Stimulated activated CD4-positive, alpha-beta T cell treated with anti-CD3 and anti-CD28 coated beads, Interleukin-4, amount 100 ng/mL, for 48 hours (primary cell): ENCODE measurements at places on chromosomes 5 and 9.

DNA sequence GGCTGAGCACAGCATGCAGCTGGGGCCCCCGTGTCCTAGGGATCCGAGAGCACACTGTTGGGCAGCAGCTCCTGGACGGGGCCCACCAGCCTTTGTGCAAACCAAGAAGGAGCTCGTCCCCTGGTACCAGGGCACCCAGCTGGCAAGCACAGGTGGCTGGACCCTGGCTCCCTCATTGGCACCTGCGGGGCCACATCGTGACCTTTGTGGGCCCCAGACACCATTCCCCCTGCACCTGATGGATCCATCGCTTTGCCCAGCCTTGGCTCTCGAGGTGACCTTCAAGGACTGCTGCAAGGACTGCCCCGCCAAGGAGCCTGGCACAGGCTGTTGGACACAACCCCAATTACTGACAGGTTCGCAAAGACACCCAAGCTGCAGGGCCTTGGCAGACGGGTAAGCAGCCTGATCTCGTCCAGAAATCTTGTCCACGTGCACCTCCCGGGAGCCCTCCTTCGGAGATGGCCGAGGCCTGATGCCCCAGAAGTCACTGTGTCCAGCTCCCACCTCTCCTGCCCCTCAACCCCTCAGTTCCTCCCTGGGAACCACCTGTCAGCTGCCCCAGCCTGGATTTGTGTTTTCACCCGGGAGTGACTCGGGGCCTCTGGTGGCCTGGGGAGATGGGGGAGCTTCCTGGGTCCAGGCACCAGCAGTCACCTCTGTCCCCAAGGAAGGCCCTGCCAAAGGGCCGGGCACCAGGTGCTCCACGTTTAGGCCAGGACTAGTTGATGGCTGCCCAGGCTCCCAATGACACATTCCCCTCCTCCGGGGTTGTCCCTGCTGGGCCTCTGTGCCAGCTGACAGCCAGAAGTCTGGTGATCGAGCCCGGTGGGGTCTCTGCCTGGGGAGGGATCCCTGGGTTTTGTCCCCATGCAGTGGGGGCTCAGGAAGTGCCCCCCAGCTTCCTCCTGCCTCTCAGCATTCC, 137.1 kb upstream of the PPP1R26 start:
- no peak for DNase-seq

DNA sequence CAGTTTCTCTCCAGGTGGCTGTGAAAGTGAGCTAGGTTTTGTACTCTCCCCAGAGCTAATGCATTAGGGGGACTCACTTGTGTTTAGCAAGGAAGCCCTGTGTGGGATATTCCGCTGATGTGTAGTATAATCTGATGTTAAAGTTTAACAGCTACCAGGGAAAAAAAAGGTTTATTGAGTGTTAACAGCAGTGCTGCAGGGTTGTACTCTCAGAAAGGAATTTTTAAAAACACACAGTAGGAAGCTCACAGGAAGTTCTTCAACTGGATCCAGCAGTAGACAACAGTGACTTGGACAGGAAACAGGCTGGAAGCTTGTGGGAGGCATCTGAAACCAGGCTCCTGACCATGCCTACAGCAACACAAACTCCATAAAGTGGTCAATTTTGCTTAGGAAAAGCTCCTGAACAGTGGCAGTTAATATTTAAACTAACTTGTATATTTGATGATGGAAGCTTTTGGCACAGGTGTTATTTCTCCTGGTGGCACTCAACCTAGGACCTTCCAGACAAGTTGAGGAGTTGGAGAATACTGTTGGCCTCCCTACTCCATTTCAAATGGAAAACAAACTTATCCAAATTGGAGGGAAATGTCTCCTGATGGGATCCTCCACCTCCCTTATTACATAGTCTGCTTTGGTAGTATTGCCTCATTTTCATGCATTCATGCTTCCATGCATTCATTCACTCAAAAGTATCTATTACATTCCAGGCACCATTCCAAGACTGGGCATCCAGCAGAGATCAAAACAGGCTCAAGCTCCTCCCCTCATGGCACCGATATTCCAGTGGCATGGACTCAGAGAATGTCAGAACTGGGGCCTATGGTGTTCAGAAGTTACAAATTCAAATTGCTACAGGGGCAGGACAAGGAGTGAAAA, 54.7 kb downstream of the FOXD1 start:
- no peak for DNase-seq

DNA sequence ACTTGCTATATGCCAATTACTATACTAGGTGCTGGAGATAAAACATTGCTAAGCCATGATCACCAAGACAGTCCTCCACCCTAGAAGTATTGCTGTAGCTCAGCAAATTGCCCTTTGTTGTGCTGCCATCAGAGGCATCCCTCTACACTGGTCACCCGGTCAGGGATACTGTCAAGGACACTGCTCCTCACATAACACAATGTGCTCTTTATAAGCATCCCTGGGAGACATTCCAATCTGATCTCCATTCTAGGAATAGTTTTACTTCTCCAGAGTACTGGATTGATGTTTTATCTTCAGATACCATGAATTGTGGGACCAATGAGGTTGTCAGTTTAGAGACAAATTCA, 10.4 kb upstream of the DNAJA1 start:
- DNase-seq = no peak

GRCh38 chr5:119789406-119790117, 160.2 kb downstream of the FAM170A start:
- no peak for DNase-seq

GRCh38 chr5:167731951-167732350, 559.5 kb upstream of the WWC1 start:
- DNase-seq = no peak

- DNase-seq = no peak
Observed at GRCh38 chr9:95478335-95478734, 38.4 kb downstream of the PTCH1 start.

GRCh38 chr5:130324953-130325671, 420.8 kb downstream of the CHSY3 start:
- no peak for DNase-seq

DNA sequence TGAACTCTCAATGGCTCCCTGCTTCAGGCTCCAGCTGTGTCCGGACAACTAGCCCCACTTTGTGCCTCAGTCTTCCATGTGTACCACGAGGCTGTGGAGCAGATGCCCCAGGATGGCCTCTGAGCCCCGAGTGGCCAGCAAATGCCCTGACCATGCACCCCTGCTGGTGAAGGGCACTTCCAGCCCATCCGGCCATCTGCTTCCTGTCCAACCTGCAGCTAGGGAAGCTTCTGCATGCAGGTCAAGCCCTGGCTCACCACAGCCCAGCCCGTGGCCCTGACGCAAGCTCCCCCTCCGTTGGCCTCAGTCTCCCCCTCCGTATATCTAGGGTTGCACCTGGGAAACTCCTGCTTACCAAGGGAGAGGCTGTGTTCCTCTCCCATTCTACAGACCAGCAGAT, 4.8 kb downstream of the NINJ1 start:
- no peak for DNase-seq

DNA sequence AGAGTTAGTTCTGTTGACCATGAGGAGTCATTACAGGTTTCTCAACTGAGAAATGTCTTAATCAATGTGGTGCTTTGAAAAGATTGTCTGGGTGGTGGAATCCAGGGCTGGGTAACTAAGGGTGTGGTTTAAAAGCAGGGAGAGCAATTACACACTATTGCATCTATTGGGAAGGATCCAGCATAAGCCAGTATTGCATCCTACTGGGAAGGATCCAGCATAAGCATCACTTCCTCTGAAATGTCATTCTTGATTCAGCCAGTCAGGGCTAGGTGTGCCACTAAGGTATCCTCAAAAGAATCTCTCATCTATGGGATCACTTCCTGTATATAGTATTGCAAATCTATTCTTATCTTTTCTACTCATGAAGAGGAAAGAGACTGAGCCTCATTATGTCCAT, 38.6 kb downstream of the ELOVL7 start:
- no peak for DNase-seq

DNA sequence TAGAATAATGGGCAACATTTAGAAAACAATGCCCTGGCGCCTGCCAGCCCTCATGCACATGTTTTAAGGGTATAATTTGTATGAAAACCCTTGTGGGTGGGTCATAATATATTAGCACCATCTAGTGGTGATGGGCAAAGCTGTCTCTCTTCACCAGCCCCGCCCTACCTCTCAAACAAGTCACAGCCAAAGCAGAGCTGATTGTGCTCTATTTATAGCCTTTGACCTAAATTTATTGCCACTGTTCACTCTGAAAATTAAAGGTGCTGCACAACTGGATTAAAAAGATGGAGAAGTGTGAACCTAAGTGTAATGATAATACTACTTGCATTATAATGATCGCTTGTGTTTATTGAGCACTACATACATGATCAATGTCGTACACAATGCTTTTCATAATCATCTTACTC, 131.9 kb upstream of the ANKH start:
- peak; percentile 15 for DNase-seq

GRCh38 chr9:123537809-123538208, 181.8 kb downstream of the CRB2 start:
- no peak for DNase-seq

DNA sequence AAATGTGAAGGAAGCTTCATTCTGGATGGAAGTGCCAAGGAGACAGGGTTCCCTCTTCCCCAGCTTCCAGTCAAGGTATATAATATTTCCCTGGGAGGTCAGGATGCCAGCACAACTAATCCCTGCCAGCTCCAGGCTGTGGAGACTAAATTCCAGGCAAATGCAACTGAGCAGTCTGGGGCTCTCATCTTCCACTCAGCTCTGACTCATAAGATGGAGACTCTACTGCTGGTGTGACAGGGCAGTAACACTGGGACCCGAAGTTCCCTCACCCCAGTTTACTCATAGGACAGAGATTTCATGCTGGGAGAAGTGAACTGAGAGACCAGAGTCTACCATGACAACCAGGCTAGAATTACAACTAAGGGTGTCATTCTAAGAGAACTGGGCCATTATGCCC, 235.4 kb downstream of the FSTL4 start:
- no peak for DNase-seq

- no peak for DNase-seq
Observed at GRCh38 chr9:35791297-35791921, at the start of gene NPR2. Gene NPR2 (plus strand): TSS chr9:35791591. CDS start chr9:35792409, 818 bp downstream.

GRCh38 chr5:71701407-71701806, 17.7 kb upstream of the CARTPT start:
- DNase-seq = peak; percentile 3

- DNase-seq = no peak
Observed at GRCh38 chr5:164597293-164597900, 1092.0 kb downstream of the MAT2B start.

- DNase-seq = no peak
Observed at GRCh38 chr5:149210225-149210624, 61.4 kb upstream of the AFAP1L1 start.

DNA sequence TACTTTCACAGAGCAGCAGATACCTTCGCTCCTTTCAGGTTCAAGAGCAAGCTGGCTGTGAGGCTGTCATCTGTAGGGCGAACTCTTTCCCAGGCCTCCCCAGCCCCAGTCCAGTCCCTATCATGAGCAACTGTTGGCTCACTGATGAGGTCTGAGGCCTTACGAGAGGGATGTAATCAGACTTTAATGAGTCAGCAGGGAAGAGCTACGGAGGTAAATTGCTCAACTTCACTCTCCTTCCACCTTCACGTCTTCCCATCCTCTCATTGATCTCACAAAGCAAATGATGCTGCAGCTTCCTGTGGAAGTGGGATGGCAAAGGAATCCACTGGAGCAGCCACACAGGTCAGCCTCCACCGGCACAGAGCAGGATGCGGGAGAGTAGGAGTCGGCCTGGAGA, 130.7 kb upstream of the TBCA start:
- DNase-seq = no peak

DNA sequence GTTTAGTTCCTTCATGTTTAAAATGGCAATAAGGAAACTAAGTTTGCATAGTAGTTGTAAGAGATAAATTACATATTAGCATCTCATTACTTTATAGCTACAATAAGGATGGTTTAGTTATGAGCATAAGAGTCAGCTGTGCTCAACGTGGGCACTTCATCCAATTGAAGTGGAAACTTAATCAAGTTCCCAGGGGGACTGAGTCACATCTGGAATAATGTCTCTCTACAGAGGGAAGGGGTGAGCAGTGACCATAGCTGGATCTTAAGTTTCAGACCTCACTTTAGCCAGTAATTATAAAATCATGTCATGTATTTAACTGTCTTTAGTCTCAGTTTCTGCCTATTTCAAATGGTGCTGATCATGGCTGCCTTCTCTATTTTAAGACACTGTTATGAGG, 36.8 kb upstream of the FAM240B start:
- DNase-seq = no peak

DNA sequence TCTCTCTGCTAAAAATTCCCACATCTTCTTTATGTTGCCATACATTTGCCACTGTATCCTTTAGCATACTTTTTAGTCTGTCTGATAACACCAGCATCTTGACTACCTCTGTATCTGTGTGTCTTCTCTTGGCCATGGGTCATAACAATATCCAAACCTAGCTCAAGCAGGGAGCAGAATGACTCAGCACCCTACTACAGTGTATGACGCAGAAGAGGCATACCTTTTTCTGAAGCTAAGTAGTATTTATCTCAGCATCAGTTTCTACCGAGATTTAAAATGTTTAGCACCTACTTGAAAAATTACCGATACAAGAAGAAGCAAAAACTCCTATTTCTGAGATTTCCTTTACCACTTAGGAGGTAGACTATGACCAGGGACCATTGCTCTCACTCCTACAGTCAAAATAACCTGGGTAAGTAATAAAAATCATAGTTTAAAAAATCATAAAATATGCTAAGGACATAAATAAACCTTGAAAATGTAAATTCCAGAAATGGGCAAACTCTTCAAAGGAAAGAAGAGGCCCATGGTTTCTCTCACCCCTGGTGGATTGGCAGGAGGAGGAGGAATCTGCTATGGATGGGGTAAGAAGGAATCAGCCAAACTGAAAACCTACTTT, 286.5 kb downstream of the MAST4 start:
- DNase-seq = no peak

GRCh38 chr5:137613554-137614265, 114.6 kb upstream of the SPOCK1 start:
- DNase-seq = no peak

DNA sequence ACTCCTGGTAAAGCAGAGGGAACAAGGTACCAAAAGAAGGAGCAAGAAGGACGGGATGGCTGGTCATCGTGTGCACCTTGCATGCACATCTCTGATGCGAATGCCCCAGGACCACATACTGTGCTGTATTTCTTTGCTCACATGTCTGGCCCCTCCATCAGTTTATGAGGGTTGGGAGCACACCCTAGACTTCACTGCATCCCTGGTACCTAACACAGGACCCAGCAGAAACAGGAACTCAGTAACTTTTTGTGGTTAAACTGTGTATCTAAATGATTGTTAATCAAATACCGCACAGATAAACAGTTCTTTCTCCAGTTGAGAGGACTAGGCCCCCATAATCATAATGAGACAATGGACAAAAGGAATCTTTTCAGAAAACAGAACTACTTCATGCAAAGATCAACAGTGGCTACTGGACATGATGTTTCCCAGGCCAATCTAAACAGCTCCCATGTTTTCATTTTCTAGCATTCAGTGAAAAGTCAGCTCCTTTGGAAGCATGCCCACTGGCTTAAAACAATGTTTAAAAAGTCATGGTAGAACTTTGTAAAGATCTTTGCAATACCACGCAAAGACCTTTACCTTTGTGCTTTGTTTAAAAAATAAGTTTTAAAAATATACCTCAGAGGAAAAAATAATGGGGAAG, 55.5 kb upstream of the IFNK start:
- DNase-seq = no peak
